ENCODE measurements at places on chromosomes 1 and 21.

- DNase-seq = no peak
Measured at GRCh38 chr1:48006264-48006663, 9.1 kb upstream of the TRABD2B start.

- no peak for DNase-seq
Measured at GRCh38 chr1:225695578-225696337, 42.8 kb upstream of the ENAH start.

- no peak for DNase-seq
Measured at GRCh38 chr21:40272037-40272436, 404.8 kb downstream of the PCP4 start.

DNA sequence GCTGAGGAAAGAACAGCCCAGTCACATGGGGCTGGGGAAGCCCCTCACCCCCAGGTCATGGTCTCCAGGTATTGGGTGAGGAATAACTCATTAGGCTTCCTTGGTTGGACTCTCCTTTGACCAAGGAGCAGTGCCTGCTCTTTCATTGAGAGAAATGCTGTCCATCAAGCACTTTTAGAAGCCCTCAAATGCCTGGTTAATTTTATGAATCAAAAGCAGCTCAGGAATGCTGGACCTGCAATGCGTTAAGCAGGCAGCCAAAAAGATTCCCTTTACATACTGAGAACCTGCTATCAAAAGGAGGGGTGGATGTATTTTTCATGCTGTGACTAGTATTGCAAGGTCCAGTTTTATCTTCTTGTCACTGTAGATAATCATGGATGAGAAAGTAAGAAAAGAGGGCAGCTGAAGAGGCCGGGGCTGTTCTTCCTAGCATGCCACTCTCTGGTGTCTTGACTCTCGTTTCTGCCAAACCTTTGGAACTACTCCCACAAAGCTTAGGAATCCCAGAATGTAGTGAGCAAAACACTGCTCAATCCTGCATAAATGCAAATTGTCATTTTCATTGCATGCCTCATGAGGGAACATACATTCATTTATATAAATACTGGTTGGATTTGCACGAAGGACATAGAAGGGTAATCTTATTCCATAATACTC is 2.1 kb upstream of the CD58 start:
- no peak for DNase-seq

GRCh38 chr1:185790194-185790735 is 56.1 kb downstream of the HMCN1 start:
- no peak for DNase-seq

DNA sequence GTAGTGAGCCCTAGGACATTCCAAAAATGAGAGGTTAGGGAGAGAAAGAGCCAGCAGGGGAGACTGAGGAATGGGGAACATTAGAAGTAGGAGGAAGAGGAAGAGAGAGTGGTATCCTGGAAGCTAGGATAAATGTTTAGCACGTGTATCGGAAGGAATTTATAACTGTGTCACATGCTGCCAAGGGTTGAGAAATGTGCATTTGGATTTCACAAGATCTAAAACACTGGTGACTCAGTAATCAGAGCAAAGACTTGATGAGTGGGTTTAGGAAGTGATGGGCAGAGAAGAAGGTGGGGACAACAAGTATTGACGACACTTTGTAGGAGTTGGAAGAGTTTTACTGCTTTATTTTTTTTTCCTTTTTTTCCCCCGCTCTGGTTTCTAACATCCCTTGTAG is 193.9 kb downstream of the FMN2 start:
- peak; percentile 38 for DNase-seq

- peak; percentile 76 for DNase-seq
Measured at GRCh38 chr1:201896951-201897391, 8.3 kb downstream of the SHISA4 start.

DNA sequence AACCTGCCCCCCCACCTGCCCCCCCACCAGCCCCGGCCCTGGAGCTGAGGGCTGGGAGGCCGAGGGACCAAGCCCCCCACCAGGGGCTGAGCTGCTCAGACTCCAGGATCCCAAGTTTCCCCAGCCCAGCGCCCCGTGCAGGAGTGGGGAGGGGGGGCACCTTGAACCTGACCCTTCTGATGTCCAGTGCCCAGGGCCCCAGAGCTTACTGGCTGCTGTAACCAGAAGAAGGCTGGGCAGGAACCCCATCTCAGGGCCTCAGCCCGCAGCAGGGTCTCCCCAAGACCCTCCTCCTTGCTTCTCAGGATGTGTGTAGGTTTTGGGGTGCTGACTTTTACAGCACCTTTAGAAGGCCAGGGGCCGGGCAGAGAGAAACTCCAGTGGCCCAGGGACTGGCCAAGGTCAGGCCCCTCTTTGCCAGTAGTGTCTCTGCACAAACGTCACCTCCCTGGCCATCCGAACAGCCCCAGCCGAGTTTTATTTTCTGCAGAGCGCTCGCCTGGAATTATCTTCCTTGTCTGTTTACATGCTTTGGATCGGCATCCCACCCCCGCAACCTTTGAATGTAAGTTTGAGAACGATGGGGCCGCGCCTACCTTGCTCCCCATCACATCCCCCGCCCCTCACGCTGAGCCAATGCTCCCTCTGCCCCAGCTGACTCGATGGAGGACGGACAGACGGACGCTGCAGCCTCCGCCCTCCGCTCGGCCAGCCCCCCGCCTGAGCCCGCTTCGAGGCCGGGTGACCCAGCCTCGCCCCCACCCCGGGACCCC is 70.1 kb upstream of the CASZ1 start:
- DNase-seq = peak; percentile 61

- peak; percentile 78 for DNase-seq
Measured at GRCh38 chr1:205983925-205984725, 19.1 kb downstream of the RAB7B start.

- no peak for DNase-seq
Measured at GRCh38 chr1:116164150-116164549, 53.0 kb downstream of the MAB21L3 start.

DNA sequence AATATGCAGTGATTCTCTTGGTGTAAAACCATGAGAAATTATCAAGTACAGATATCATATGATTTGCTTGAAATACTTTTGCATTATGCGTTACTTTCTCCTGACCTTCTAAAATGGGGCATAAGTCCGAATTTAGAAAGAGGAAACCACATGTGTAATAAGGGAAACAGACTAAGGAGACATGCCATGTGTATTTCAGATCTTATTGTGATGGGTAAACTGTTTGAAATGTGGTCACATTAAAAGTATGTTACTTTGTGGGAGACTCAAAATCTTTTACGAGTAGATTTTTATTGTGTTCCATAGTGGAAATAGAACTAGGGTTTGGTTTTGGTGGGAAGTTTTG is 173.0 kb downstream of the NFIA start:
- DNase-seq = no peak

GRCh38 chr1:58722414-58722813 is 22.6 kb upstream of the MYSM1 start:
- no peak for DNase-seq

- DNase-seq = no peak
Measured at GRCh38 chr21:35426469-35426868, 377.4 kb upstream of the RUNX1 start.

- no peak for DNase-seq
Measured at GRCh38 chr1:204782118-204782700, 88.5 kb upstream of the NFASC start.

GRCh38 chr1:196078691-196079090 is 529.5 kb downstream of the KCNT2 start:
- DNase-seq = no peak

DNA sequence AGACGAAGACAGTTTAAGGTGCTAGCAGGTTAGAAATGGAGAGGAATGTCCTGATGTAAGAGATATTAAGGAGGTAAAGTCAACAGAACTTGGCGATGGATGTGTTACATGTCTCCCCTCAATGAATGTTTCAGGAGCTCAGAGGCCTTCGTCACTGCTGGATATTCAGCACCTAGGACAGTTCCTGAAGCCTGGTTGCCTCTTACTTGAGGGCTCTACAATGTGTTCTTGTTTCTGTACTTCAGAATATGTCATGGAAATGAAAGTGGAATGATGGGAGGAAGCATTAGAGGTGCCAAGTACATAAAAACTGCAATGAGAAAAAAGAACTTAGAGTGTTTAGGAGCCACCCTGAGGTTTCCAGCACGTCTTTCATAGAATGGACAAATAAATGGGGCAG is 17.7 kb downstream of the TNR start:
- DNase-seq = no peak

DNA sequence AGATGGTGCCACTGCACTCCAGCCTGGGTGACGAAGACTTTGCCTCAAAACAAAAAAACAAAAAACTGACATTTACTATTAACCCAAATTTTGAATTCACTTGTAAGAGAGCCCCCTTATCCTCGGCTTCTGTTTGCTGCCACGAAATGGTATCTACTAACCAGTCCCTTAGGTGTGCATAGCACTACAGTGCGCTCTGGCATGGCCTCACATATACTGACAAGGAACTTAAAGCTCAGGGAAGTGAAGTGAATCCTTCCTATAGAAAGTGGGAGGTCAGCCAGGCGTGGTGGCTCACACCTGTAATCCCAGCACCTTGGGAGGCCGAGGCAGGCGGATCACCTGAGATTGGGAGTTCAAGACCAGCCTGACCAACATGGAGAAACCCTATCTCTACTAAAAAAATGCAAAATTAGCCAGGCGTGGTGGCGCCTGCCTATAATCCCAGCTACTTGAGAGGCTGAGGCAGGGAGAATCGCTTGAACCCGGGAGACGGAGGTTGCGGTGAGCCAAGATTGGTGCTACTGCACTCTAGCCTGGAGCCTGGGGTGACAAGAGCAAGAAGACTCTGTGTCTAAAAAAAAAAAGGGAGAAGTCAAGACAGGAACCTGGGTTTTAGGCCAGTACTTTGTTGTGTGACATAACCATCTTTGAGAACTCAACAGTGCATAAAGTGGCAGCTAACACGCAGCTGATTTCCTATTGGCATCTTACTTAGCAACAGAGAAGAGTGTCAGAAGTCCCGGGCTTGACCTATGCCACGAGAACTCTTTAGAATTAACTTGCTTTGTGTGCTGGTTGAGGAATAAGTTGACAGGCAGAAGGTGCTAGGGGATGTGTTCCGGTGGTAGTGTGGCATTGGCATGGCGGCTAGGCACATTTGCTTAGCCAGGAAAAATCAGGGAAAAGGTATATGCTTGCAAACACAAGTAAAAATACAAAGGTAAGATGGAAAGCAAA is 16.8 kb downstream of the ERRFI1 start:
- no peak for DNase-seq

GRCh38 chr1:78716186-78716585 is 66.6 kb downstream of the IFI44 start:
- DNase-seq = peak; percentile 8

DNA sequence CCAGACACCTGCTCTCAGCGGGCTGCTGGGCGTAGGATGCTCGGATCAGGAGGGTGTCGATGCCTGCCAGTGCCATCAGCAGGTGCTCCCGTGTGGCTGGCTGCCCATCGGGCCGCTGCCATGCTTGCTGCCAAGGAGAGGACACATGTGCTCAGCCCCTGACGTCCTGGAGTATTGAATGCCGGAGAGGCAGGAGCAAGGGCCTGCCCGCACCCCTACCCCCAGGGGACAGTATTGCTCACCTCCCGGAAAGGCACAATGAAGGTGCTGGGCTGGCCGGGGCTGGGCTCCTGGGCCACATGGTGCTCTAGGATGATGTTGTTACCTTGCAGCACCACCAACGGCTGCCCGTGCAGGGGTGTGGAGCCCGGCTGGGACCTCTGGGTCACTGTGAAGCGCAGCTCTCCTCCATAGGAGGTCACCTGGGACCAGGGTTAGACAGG is 61.5 kb downstream of the HSPG2 start:
- no peak for DNase-seq

DNA sequence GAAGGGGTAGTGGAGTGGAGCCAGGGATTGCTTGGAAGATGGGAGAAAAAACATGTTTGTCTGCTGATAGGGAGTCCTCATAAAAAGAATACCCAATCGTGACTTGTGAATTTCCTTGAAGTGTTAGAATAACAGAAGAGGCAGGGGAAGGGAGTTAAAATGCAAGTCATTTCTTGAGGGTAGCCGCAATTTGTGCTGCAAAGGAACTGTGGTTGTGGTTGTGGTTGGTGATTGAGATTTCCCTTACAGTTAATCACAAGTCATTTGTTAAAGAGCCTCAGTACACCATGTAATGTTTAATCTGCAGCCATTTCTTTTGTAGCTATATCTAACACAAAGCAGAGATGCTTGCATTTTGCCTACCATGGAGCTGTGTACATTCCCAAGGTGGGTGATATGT is 38.5 kb upstream of the EGLN1 start:
- DNase-seq = no peak

DNA sequence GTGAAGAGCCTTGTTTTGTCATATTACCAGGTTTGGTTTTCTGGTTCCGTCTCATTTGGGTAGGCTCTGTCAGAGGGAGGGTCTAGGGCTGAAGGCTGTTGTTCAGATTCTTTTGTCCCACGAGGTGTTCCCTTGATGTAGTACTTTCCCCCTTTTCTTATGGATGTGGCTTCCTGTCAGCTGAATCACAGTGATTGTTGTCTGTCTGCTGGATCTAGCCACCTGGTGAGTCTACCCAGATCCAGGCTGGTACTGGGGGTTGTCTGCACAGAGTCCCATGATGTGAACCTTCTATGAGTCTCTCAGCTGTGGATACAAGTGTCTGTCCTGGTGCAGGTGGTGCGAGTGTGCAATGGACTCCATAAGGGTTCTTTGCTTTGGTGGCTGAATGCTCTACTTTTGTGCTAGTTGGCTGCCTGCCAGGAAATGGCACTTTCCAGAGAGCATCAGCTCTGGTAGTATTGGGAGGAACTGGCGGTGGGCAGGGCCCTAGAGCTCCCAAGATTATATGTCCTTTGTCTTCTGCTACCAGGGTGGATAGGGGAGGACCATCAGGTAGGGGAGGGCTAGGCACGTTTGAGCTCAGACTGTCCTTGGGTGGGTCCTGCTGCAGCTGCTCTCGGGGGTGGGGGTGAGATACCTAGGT is 246.0 kb downstream of the RYR2 start:
- DNase-seq = no peak

DNA sequence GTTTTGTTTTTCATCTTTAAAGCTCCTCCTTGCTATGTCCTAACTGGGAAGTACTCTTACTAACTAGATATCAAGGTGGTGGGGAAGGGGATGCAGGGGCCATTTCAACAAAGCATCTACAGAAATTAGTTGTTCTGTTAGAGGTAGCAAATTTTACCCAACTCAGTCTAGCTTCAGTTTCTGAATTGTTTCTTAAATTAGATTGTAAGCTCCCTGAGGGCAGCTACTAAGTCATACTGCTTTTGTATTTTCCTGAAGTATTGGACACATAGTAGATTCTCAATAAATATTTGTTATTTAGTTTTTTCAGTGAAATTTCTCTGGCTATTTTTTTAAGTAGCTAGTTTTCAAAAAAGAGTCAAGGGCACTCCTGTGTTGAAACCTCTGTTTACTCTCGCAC is 1.8 kb downstream of the UBAP2L start:
- DNase-seq = no peak
